ENCODE measurements at places on chromosomes 4 and X.

DNA sequence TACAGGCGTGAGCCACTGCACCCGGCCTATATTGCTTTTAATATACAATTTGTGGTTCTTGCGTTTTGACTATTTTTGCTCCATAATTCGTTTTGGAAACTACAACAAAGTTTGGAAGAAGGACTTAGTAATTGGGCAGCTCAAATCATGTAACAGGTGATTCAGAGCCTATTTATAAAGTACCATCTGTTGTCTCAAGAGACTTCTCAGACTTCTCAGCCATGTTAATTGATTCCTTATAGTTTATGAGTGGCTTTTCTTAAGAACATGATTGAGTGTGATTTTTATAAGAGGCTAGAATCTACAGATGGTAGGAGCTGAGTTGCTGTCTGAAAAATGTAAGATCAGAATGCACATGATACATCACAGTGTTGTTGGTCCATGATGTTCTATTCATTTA lies 240.2 kb downstream of the ADGRL3 start:
- no peak for DNase-seq

DNA sequence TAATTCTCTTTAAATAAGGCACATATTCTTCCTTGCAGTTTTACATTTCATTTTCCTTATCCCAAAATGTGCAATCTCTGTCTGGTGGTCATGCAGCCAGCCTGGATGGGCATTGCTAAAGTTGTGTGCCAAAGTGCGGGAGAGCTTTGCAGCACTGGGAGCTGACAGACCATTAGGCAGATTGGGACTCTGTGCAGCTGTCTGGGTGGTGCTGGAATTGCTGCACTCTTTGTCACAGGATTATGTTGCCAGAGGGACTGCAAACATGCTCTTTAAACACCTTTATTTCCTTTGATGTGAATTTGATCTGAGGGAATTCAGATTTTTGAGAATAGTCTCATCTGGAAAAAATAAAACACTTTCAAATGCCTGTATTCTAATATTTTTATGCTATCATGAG lies 956.2 kb upstream of the DIAPH2 start:
- DNase-seq: no peak

DNA sequence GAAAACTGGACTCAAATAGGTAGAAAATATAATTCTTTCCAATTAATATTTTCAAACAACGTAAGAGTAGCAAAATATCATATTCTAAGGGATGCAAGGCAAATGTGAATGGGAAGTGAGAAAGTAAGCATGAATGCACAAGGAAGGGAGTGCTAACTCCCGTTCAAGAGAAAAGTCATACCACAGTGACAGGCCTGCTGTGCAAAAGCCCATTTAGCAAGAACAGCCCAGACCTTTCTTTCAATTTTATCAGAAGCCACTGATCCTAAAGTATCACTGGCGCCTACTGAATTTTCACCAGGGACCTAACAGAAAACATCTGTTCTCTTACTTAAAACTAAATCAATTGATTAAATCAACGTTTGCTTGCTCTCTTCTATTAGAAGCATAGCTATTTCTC lies 157.9 kb upstream of the DKK2 start:
- DNase-seq: no peak

DNA sequence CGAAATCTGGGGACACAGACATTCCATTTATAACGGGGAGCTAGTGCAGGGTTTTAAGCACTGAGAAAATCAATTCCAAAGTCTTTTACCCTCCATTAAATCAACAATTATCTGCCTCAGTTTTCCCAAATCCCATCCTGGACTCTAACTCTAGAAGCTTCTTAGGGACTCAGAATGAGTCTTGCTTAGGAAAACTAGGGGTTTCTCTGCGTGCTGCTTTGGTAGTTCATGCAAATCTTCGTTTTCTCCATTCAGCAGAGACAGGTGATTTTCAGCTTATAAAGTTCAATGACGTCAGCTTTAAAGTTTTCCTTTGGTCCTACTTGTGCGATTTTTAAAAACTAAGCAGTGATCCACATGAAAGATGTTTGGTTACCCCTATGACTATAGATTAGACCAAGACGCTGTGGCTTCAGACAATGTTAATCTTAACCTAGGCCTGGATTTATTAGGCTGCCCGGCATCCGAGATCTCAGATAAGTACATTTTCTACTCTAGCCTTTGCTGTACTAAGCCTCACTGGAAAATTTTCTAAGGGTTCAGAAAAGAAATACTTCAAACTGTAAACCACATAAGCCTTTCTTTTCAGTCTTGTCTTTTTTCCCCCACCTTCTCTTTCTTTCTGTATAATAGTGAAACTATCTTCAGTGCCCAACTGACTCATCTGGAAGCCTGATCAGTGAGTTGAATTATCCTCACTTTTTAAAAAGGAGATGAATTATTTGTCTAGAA lies 121.4 kb upstream of the GATB start:
- no peak for DNase-seq

DNA sequence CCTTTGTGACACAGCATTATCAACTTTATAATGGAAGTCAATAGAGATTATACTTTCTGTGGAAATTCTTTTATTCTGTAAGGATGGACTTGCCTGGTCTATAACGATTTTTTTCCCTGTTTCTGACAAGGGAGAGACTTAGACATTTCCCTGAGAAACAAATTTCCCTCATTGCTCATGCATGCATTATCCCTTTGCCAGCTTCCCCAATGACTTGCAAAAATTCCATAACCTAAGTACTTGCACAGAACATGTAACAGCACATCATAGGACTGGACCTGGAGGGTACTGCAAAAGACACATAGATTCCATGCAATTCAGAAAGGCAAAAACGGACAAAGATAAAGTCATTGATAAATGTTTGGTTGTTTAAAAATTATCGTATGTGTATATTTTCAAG lies 166.7 kb downstream of the FHIP1A start:
- DNase-seq: no peak

DNA sequence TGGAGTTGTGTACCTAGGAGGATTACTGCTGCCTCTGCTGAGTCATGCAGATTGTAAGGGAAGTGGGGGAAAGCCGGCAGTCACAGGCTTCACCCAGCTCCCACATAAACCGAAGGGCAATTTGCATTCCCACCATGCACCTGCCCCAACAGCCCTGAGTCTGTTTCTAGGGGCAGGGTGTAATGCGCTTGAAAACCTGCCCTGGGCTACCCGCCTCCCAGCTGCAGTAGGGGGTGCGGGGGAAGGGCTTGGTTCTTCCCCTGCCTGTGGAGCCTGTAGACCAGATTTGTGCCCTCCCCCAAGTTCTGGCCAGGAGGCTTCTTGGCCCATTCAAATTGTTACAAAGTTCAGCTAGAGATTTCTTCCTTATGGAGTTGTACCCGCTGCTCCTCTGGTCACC lies 269.2 kb upstream of the DDX53 start:
- DNase-seq: no peak

DNA sequence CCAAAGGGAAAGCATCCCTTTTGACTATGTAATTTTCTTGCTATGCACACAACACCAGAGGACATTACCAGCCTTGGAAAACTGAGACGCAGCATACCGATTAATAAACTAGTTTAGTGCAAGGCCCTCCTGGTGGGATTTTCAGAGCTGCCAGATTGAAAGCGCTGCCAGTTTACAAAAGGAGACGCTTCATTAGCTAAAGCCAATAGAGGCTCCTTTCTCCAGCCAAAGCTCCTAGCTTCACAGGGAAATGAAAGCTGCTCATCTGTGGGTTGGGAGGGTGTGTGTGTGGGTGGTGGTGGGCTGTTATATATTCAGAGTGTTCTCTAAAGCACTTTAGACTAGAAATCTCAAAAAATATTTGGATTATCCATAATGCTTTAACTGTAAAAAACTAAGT lies 32.4 kb downstream of the SPANXN4 start:
- no peak for DNase-seq

DNA sequence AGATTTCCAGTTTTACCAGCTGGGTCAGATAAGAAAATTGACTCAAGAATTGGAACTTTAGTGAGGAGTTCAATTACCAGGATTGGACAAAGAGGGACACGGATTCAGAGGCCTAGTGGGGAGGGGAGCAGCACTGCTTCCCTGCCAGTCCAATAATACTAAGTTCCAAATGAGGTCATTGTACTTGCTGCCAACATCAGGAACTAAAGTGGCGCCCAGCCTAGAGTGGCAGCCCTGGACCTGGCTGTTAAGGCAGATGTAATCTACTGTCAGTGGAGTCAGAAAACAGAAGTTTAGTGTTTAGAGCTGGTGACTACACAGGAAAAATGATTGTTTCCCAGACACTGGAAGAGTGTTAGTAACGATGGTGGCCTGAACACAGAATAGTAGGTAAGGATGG lies 42.7 kb upstream of the RAPGEF2 start:
- no peak for DNase-seq

- DNase-seq: no peak
Measured at GRCh38 chr4:110850461-110851442, 227.9 kb upstream of the PITX2 start.

- DNase-seq: no peak
Measured at GRCh38 chr4:6017800-6018199, 431 bp downstream of the C4orf50 start.

DNA sequence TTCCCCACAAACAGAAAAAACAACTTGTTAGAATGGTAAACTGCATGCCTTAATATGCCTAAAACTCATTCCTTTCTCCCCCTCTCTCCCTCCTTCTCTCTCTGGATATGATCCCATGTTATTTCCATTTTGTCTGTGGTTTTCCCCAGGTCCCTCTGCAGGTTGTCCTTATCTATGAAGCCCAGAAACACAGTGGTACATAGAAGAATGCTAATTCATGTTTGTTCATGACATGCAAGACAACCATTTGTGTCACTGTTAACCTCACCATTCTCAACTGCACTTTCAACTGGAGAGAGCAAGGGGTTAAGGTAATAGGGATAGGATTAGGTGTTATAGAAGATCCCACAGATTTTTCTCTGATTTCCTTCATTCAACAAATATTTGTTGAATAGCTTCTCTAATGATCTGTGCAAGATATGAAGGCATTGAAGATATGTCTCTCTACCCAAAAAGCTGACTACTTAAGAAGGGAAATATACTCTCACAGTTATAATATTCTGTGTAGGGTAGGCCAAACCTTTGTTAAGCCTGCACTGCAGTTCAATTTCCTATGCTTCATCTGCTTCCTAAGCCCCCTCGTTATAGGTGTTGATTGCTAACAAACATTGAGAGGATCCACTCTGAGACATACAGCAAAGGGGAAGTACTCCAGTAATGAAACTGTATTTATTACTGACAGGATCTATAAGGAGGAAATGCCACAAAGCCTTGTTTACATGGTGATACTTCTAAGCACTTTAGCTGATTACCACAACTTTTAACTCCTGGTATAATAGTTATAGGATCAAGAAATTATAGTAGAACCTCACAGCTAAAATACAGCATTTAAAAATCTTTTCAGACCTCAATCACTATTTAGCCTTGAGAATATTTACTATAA lies 96.1 kb downstream of the FRYL start:
- DNase-seq: no peak

DNA sequence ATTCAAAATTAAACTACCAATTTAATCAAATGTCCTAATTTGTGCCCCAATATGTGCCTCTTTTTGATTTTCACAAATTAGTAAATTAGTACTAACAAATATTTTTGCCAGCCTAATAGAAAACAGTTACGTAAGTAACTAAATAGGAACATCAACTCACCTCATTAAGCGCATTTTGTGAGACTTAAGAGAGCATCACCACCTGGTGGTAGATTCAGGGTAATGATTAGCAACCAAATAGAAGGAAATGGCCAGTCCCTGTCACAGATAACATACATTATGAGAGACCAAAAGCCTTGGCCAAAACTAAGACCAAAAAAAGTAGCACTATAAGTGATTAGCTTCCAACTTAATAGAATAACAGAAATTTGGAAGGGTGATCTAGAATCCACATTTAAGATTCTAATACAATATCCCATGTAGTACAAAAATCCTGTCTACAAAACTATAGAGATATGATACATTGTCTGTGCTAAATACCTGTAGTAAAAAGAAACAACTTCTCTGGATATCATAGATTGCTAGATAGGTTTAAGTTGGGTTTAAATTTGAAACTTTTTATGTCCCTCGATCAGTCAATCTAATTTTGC lies 46.7 kb downstream of the C4orf46 start:
- no peak for DNase-seq

DNA sequence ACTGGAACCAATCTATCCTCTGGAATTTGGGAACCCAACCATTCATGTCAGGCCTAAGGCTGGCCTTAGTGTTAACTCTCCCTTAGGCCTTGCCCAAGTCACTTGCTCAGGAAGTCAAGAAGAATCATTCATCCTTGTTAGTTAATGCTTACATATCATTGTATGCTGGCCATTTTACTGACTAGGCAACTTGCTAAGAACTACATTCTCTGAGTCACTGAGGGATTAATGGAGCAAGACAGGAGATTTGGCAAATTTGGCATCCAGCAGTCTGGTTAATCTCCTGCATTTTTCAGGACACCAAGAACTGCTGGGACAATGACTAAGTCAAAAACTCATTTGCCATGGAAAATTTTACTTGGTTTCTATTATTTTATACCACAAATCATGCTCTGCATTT lies 115.8 kb upstream of the DDIT4L start:
- no peak for DNase-seq

GRCh38 chr4:100060765-100061416 lies 110.8 kb upstream of the H2AZ1 start:
- no peak for DNase-seq

GRCh38 chr4:140003876-140004548 lies 150.0 kb downstream of the MAML3 start:
- DNase-seq: no peak

DNA sequence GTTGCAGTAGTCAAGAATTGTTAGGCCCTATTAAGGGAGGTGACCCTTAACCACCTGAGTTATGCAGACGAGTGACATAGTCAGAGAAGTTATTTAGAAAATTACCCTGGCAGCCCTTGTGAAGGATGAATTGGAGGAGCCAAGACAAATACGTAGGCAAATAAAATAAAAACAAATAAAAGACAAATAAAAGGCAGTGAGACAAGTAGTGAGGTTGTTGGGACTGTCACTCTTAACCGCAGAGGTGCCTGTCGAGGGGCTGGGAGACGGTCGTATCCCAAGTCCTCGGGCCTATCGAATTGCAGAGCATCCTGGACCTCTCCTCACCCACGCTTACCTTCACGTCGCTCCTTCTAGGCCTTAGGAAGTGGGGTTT lies 58.0 kb upstream of the ZC4H2 start:
- DNase-seq: no peak

DNA sequence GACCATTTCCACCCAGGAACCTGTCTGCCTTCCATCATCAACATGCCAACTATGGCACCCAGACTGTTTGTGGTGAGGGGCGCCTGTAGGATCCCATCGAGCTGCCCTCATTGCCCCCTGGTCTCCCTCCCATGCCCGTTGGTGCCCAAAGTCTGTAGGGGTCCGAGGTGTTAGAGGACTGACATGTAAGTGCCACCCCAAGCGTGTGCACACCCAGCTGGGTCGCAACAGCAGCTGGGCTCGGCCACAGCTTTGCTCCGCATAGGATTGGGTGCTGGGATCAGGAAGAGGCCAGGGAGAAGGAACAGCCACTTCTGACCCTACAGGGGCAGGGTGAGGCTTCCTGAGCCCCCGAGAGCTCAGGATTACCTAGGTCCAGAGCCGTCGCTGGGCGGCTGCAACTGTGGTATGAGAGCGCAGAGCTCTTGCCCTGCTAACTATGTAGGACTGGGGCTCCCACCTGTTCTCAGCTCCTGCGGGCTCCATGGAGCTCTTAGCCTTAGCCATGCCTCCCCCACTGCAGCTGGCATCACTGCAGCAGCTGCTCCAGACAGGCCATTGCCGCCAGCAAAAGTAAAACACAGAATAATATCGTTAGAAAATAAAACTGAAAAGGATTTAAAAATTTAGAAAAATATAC lies 1160.3 kb downstream of the FSTL5 start:
- DNase-seq: no peak

Measured in activated T-helper 9 cell treated with anti-CD3 and anti-CD28 coated beads, Interleukin-2, amount 50 U/mL, for 16 hours (primary cell).